ENCODE measurements at places on chromosomes 12 and 14. TPM values are rescaled to one million over a fixed set of nuclear protein-coding genes. Genes with fewer than 3 reads are reported as not detected.

- no peak for DNase-seq
Measured at GRCh38 chr14:102316338-102316742, 3.2 kb upstream of the ZNF839 start.

DNA sequence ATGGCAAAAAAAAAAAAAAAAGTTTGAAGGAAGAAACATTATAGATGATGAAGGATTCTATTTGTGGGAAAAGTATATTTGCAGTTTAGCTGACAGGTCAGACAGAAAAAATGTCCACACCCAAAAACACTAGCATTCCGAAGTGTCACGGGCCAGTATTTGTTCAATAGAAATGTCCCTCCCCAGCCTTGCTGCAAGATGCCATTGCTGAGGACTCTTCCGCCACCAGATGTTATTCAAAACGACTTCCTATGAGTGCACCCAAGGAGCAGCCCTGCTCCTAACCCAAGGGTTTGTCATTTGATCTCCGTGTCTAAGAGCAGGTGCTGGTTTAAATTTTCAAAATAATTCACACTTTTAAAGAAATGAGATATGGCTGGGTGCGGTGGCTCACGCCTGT, 163.1 kb downstream of the GCH1 start:
- no peak for DNase-seq

The RPAP3 gene
- total RNA-seq = 19.2 TPM

The MYL2 gene
- not detected for total RNA-seq

The TBX5 gene
- not detected for total RNA-seq

The TAS2R30 gene
- total RNA-seq = 15.7 TPM

DNA sequence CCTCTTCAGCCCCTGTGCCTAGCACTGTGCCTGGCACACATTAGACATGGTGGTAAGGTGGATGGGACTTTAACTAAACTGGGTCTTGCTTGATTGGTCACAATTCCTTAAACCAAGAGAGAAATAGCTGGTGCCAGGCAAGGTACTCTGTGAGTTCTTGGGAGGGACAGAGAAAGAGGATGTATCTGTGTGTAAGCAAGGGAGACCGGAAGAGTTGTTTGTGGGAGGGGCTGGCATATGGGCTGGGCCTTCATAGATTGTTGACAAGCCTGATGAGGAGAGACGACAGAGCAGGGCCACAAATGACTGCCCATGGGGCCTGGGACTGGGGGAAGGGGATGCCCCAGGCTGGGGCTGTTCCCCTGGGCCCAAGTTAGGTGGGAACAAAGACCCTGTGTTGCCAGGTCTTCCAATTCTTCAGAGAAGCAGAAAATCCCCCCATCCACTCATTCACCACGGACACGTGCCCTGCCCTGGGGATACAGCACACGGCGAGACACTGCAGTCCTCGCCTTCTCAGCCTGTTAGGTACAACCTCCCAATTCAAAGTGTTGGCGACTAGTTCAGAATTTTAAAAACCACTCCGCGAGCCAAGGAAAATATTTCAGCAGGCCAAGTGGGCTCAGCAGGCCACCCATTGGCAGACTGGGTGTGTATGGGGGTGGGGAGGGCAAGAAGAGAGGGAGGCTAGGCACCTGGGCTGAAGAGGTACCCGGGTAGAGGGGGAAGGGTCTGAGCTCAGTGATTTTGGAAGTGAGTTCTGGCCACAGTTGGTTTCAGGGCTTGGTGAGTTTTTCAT, 11.4 kb upstream of the CYP46A1 start:
- DNase-seq = no peak

DNA sequence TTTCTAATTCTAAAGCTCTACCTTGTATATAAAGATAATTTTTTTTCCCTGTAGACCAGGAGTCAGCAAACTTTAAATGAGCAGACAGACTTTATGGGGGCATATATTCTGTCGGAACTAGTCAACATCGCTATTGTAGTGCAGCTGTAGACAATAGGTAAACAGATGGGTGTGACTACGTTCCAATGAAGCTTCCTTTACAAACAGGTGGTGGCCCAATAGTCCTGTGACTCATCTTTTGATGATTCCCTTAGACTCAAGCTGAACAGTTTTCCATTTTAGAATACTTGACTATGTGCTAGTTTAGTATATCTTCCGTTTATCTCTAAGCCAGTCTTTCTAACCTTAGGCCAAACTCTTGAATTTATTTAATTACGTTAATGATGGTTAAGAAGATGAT, 16.3 kb downstream of the MUCL1 start:
- no peak for DNase-seq

DNA sequence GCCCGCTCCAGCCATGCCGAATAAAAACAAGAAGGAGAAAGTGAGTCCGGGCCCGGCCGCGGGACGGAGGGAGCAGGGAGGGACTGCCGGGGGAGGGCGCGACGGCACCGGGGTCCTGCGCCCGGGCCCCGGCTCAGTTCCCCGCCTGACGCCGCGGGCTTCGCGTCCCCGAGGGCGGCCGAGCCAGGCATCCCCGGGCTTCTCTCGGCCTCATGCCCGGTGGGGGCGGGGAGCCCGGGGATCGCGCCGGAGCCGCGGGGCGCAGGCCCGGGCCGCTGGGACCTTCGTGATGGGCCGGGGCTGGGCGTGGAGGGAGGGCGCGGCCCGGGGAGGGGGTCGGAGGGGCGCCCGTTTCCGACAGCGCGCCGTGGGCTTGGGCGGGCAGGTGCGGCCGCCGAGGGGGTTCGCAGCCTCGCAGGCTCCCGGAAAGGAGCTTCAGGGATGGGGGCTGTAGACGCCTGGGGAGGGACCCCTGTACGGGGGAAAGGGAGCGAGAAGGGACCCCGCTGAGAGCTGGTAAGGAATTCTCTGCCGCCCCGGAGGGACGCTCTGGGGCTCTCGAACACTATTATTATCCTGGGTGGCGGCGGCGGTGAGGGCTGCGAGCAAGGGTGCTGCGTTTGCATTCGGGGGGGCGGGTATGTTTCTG, 496 bp downstream of the PPP2R5C start:
- no peak for DNase-seq

DNA sequence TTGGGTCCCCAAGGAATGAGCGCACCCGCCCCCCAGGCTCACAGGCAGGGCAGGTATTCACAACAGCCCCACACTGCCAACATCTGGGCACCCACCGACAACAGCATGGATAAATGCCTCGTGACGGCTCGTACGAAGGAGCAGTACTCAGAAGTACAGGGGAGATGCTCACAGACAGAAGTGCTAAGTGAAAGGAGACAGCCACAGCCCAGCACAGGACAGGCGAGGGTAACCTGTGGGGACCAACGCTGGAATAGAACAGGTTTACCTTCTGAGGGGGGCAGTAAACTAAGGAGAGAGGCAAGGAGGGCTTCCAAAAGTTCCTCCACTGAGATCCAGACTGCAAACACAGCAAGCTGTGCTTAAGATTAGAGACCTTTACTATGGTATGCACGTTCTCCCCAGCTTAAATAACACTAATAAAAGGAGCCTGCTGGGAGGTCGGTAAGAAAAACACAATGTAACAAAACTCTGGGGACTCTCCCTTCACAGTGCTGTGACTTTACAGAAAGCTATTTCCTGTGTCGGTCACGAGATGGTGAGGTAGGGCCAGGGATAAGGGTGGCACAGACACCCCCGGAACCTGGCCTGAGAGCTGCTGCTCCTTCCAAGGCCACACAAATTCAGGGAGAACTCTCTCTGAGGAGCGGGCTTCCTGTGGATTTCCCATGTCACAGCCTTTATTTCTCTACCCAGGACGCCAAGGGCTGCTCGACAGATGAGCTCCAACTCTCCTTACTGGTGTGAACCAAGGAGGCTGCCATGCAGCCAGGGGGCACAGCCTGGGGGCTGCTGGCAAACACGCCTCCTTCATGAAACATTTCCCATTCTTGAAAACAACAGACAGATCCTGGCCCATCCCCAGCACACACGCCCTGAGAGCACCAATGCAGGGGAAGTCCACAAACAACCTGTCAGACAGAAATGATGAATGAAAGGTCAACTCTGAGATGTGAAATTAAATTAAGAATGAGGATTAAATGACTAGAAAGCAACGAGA, 26.3 kb downstream of the SLC15A4 start:
- DNase-seq = no peak

DNA sequence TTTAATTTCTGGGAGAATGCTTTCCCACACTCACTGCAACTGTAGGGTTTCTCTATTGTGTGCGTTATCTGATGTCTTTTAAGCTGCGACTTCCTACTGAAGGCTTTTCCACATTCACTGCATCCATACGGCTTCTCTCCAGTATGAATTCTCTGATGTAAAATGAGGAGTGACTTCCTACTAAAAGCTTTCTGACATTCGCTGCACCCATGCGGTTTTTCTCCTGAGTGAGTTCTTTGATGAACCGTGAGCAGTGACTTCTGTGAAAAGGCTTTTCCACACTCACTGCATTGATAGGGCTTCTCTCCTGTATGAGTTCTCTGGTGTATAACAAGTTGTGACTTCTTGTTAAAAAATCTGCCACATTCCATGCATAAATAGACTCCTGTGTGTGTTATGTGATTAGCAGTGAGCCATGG, 29.7 kb downstream of the ZNF605 start:
- DNase-seq = no peak

DNA sequence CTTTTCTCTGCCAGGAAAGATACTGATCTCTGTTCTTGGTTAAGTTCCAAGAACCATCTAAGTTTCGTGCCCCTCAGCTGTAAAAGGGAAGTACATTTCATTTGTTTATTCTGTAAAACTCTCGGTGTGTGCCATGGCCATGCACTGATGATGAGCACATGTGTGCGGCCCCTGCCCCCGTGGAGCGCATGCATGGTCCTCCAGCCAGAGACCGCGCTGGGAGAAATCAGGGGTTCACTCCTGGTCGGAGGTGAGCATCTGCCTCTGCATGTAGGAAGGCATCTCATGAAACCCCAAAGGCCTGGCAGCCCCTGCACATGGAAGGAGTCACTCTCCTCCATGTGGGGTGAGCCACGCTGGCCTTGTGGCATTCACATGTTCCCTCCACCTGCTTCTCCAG, 102.5 kb upstream of the RTL1 start:
- no peak for DNase-seq

GRCh38 chr14:99348816-99349614, 77.0 kb upstream of the BCL11B start:
- DNase-seq = no peak

The TMEM132D gene
- total RNA-seq = not detected

GRCh38 chr12:3980504-3981272, 107.5 kb upstream of the PARP11 start:
- no peak for DNase-seq

The FAM186B gene
- not detected for total RNA-seq

DNA sequence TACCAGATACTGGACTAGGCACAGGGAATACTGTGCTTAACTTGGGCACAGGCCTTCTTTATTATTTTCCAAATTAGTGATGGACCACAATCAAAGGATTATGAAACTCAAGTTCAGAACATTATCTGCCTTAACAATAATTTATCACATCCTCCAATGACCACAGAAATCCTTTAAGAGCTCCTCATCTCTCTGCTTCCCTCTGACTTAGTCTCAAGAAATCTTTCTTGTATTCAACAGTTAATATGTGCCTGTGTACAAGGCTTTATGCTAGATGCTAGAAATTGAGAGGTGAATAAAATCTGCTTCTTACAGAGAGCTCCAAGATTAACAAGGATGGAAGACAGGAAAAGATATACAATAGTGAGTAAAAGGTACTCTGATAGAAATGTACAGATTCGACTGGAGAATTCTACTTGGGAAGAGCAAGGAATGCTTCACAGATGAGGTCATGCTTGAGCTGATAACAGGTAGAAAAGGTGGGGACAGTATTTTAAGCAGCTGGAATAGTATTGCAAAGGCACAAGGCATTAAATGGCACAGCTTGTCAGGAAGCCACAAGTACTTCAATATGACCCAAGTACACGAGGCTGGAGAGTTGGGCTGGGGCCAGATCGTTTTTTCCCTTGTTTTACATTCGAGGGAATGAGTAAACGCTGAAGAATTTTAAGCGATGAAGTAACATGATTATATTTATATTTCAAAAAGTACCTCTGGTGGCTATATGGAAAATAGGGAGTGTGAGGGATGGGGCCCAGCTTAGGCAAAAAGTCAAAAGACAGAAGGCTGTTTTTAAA, 55.1 kb upstream of the ARID2 start:
- no peak for DNase-seq

The CLECL1 gene
- total RNA-seq = not detected

DNA sequence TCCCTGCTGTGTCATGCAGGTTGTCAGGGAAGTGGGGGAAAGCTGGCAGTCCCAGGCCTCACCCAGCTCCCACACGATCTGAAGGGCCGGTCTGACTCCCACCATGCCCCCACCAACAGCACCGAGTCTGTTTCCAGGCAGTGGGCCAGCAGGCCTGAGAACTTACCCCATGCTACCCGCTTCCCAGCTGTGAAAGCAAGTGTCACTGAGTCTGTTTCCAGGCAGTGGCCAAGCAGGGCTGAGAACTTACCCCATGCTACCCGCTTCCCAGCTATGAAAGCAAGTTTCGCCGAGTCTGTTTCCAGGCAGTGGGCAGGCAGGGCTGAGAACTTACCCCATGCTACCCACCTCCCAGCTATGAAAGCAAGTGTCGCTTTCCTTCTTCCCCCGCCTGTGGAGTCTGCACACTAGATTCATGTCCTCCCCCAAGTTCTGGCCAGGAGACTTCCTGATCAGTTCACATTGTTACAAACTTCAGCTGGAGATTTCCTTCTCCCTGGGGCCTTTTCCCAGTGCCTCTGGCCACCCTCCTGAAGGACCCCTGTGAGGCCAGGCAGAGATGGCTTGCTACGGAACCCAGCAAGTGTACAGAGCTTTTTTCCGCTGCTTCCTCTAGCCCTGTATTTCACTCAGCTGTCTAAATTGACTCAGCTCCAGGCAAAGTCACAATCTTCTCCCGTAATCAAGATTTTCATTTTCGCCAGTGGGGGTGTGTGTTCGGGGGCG, 435.4 kb downstream of the TMTC2 start:
- DNase-seq = no peak

GRCh38 chr12:111186347-111186746, 182.5 kb downstream of the PHETA1 start:
- no peak for DNase-seq

Measured in vagina (tissue), 2 donors.